ENCODE measurements at places on chromosomes 12 and 14.

- peak; percentile 74 for DNase-seq
These were observed 105.2 kb upstream of the RPH3A start for GRCh38 chr12:112686373-112686772.

GRCh38 chr12:104858611-104859543, 99.2 kb downstream of the SLC41A2 start:
- no peak for DNase-seq

- DNase-seq: peak; percentile 58
These were observed 752 bp downstream of the PRICKLE1 start for GRCh38 chr12:42588524-42589464.

GRCh38 chr12:65430571-65431306, 152.3 kb downstream of the MSRB3 start:
- no peak for DNase-seq

- DNase-seq: no peak
These were observed 13.8 kb upstream of the IL26 start for GRCh38 chr12:68239309-68239982.

DNA sequence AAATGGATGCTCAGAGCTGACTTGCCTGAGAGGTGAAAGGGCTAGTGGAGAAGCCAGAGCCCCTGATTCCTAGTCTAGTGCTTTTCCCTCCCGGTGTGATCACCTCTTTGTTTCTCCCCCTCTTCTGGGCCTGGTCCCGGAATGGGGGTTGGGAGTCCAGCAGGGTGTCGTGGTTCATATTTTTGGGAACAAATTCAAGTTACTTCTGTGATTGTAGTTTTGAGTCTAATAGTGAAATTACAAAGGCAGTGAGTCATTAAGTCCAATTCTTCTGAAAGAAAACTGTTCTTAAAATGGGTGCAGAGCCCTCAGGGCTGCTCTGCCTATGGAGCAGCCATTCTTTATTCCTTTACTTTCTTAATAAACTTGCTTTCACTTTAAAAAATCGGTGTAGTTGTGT, 7.6 kb downstream of the SUSD6 start:
- DNase-seq: no peak

DNA sequence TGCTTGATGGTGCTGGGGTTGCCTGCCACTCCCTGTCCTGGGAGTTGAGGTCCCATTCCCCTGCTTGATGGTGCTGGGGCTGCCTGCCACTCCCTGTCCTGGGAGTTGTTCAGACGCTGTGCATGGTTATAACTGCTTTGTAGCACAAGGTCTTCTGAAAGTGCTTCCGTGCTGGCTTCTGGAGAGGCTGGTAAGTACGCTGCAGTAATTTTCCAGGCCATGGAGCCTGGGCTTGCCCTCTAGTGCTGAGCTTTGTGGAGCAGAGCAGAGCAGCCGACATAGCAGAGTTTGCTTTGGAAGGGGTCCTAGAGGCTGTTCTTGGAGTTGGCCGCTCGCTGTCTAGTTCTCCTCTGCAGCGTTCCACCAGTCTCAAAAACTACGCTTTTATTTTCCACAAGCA, 6.3 kb downstream of the B4GALNT3 start:
- DNase-seq: no peak

- DNase-seq: no peak
These were observed 9.5 kb downstream of the BEST3 start for GRCh38 chr12:69689638-69690037.

GRCh38 chr12:69466867-69467266, 3.3 kb upstream of the FRS2 start:
- no peak for DNase-seq

DNA sequence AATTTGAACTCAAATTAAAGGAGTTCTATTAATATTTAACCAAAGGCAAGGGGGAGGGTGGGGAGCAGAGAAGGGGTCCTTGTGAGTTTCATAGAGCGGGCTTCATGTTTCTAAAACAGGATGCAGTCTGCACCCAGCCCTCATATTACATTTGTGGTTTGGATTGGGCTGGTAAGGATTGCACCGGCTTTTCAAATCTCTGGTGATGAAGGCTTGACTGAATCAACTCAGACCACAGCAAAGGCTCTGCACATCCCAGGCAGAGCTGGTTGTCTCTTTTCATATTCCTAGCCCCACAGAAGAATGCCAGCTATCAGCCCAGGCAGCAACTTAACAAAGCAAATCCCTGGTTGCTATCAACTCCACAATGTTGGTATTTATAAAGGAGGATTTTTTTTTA, 1221.4 kb downstream of the VRK1 start:
- DNase-seq: no peak

DNA sequence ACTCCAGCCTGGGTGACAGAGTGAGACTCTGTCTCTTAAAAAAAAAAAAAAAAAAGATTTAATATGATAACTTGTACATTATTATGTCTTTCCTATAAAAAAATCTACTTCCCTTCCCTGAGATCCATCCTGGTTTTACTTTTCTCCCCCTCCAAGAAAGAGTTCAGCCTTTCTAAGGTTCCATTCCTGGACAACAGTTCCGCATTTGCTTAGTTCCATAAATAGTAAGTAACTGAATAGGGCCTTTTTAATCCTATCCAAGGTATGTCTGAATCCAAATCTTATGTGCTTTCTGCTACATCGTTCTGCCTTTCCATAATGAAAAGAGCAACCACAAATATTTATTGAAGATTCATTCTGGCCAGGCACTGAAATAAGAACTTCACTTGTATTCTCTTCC, 187.8 kb downstream of the DACT1 start:
- DNase-seq: no peak

DNA sequence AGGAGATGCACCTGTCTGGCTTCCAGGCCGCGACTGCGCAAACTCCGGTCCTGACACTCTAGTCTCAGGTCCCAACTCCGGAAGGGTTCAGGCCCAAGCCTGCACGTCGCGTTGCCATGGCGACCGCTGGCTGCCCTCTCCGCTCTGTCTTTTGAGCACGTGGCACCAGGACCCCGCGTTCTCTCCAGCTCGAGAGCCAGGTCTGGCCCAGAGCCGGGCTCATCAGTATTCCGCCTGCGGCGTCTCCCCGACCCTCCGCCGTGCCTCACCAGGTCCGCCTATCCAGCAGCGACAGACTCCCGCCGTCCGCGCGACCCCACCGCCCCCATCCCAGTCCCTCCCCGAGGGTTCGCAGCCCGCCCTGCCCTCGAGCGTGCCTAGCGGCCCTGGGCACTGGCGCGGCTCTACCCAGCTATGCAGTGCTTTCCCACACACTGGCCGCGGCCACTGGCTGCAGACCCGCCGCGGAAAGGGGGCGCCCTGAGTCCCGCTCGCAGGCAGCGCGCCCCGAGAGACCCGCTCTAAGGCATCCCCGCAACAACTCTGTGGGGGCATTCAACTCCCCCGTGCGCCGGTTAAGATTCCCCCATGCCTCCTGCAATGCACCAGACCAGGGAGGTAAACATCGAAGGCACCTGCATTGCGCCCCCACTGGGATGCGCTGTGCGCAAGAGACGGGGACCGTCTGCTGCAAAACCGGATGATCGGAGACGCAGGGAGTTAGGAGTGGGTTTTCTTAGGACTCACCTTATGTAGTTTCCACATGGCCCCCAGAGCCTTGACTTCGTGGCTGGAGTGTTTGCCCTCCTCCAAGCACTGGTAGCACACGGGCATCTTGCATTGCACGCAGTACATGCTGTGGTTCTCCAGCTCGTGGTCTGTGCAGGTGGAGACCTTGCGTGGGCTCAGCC, 1.3 kb downstream of the TRIM9 start:
- DNase-seq: peak; percentile 73

DNA sequence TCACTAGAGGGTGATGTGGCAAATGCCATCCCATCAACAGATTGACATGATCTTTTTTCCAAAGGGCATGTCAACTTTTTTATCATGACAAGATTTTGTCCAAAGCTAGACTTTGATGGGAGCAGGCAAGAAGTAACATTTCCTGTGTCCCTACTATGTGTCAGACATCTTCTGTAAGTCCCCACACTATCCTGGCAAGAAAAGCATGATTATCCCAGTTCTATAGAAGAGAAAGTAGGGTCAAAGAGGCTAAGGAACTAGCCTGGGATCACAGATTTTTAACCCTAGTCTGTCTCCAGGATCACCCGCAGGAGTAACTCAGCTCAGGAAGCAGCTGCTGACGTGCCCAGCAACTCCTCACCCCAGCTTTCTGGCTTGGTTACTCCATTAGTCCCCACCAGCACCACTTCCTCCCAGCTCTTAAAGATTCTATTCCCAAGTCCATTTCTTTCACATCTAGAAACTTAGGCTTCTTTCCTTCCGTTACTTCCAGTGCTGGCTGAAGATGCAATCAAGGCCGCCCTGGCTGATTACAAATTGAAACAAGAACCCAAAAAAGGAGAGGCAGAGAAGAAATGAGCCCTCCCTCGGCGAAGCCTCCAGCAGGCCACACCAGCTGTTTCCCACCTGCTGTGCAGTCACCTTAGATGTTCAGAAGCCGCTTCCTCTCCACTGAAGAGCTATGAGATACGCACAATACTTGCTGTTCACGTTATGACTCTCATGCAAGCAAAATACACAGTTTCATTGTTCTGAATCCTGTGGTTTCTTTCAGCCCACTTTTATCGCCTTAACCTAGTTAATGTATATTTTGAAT, 6.2 kb downstream of the ISCU start:
- DNase-seq: peak; percentile 77

GRCh38 chr14:61470261-61470960, 149.0 kb downstream of the PRKCH start:
- DNase-seq: no peak

DNA sequence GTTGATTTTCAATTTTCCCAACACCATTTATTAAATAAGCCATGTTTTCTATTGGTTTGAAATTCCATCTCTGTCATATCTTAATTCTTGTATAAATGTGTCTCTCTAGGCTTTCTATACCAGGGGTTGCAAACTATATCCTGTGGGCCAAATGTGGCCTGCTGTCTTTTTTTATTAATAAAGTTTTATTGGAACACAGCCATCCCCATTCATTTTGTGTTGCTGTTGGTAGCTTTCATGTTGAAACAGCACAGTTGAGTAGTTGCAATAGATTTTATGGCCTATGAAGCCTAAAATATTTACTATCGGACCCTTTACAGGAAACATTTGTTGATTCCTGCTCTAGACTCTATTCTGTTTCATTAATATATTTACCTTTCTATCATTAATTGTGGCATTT, 9.4 kb downstream of the HCFC2 start:
- no peak for DNase-seq

Measured in NCI-H2171 (cell line).